NCI-H1092 (cell line): ENCODE measurements at places on chromosomes 3 and 15.

DNA sequence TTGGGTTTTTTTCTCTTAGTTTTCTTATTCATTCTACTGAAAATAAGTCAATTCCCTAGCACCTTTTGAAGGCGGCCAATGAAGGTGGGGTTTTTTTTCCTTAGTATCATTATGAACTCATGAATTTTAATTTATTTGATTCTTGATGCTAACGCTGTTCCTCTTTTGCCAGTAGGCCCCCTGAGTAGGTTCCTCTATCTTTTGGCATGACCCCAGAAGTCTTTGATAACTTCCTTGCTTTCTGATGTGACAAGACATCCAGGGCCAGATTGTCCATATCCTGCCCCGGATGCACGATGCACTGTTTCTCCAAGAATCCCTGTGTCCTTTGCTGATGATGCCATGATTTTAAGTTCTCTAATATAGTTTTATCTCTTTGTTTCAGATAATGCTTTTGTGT, 20.6 kb downstream of the LRRK1 start:
- no peak for DNase-seq

DNA sequence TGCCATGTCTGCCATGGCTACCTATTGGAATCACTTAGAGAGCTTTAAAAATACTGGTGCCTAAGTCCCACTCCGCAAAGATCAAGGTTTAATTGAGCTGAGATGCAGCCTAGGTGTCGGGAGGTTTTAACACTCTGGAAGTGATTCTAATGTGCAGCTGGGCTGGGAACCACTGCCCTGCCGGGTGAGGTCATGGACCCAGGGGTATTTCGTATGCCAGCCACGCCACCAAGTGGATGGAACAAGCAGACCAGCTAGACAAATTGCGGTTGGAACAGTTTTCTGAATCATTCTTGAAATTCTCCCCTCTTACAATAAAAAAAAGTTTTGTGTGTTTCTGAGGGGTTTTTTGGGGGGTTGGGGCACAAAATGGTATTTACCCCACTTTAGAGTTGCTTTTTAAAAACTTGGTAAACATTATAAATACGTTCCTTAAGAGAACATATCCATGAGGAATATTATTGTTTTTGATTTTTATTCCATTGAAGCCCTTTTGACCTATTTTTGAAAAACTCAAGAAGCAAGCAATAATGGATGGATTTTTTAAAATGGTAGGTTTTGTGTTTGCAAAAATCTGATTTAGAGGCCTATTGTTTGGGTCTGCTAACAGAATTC, 66.2 kb upstream of the CSTA start:
- peak; percentile 43 for DNase-seq

DNA sequence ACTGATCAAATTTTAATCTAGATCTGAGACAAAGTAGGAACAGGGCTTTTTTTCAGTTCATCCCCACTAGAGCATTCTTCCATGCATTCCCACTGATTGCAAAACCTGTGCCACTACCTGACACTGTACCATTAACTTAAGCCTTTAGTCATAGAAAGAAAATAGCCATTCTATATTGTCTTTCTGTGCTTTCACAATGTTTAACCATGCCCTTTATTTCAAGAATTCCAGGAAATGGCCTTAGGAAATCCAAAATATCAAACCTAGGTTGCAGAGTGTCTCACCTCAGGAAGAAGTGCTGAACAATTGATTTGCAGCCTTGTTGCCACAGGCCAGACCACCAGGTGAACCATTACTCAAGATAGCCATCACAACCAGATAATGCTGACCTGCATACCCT, 56.2 kb upstream of the TGFBR2 start:
- DNase-seq = no peak

GRCh38 chr15:59353994-59354416, 18.7 kb downstream of the MYO1E start:
- no peak for DNase-seq

- DNase-seq = no peak
Observed at GRCh38 chr3:149368201-149368673, 9.2 kb downstream of the TM4SF1 start.

- DNase-seq = no peak
Observed at GRCh38 chr3:86744051-86744450, 246.9 kb downstream of the VGLL3 start.

GRCh38 chr3:71930056-71930991, 145.4 kb upstream of the PROK2 start:
- DNase-seq = no peak

DNA sequence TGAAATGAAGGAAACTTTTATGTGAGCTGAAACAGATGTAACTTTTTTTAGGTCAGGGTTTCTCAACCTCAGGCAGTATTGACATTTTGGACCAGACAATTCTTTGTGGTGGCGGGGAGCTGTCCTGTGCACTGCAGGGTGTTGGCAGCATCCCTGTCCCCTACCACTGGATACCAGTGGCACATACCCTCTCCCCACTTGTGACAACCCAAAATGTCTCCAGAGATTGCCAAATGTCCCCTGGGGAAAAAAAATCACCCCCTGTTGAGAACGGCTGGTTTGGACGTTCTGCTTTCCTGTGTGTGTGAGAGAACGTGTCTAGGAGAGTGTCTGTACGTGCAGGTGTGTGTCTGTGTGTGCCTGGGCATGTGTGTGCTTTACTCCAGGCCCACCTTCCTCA, 30.7 kb upstream of the GRIP2 start:
- no peak for DNase-seq
